CD8-positive, alpha-beta T cell (primary cell): ENCODE measurements at places on chromosomes 1 and 21.

- no peak for DNase-seq
Observed at GRCh38 chr1:26353976-26354820, at the start of gene CRYBG2. Gene CRYBG2 (minus strand): TSS chr1:26354130. CDS start chr1:26346657, 7,473 bp downstream.

DNA sequence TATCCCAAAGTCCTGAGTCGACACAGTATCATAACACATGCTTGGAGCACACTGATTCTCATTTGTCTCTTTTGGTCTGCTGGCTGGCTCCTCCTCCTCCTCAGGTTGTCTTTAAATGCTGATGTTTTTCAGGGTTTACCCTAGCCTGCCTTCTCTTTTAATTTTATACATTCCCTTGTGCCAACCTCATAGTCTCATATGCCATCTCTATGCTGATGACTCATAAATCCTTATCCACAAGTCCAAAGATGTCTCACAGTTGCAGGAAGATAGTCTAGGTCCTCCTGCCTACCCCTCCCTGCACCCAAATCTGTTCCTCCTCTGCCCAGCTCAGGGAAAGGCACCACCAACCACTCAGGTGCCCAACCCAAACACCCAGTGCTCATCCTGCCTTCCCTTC lies 108.3 kb downstream of the SIPA1L2 start:
- DNase-seq = no peak

GRCh38 chr1:179164494-179164893 lies 65.0 kb downstream of the ABL2 start:
- no peak for DNase-seq

DNA sequence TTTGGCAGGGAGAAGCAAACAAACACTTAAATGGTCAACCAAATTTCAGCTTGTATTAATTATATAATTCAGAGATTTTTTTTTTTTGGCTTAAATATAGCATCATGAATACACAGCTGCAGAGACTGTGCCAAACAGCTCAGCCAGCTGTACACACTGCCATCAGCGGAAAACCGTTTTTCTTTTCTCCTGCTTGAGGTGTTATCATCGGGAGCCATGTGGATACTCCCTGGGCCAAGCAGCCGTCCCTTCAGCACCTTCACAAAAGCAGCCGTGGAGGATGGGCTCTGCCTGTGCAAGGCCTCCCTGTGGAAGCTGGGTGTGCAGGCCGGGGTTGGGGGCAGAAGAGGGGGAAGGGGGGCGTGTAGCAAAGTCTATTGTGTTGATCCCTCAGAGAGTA lies 85.0 kb downstream of the NUF2 start:
- no peak for DNase-seq
